Stimulated activated naive B cell treated with anti-CD40 and anti-IgM and Interleukin-4, amounts not matched to agents 10 μg/mL and 1 μg/mL and 100 μg/mL, for 72 hours (primary cell): ENCODE measurements at places on chromosomes 16 and 17.

DNA sequence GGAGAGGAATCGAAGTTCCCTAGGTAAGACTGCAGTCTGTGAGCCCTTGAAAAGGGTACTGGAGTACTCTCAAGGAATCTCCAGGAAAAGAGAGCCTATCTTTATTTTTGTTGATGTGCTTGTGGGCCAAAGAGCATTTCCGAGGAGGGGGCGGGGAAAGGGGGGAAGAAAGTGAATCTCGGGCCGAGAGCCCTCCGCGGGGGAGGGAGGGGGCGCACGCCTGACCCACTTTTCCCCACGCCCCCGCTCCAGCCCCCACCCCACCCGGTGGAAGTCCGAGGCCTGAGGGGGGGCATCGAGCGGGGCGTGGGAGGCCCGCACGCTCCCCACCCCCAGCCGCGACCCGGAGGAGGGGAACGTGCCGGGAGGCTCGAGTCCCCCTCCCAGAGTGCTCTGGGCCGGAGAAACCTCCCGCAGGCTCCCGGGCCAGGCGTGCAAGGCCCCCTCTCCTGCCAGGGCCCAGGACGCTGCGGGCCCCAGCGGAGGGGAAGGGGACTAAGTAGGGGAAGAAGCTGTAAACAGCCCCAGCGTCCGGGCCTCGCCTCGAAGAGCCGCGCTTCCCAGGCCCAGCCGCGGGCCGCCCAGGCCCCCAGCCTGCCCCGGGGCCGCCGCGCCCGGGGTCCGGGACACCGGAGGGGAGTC lies 444 bp downstream of the HELZ start:
- DNase-seq: no peak

- no peak for DNase-seq
Observed at GRCh38 chr16:85718682-85719081, 29.9 kb upstream of the GINS2 start.

GRCh38 chr17:80104956-80105375 lies 3.6 kb downstream of the GAA start:
- no peak for DNase-seq

DNA sequence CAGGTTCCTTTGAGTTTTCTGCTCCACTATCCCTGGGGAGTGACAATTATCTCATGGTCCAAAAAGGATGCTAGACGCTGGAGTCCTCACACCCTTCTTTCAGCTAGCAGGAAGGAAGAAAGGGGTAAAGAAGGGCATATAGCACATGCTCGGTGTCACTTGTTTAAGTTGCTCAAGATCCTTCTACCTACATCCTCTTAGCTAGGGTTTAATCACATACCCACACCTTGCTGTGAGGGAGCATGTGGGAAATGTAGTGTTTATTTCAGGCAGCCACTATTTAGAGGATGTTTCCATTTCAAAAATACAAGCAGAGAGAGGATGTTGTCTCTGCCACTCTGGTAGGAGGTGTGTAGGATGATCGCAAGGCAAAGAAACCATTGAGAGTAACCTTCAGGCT lies 4.5 kb downstream of the PRKCB start:
- DNase-seq: no peak

- DNase-seq: peak; percentile 98
Observed at GRCh38 chr16:3150346-3151218, 15.8 kb downstream of the ZNF213 start.
